NCI-H187 (cell line): ENCODE measurements at places on chromosomes 5 and 9.

DNA sequence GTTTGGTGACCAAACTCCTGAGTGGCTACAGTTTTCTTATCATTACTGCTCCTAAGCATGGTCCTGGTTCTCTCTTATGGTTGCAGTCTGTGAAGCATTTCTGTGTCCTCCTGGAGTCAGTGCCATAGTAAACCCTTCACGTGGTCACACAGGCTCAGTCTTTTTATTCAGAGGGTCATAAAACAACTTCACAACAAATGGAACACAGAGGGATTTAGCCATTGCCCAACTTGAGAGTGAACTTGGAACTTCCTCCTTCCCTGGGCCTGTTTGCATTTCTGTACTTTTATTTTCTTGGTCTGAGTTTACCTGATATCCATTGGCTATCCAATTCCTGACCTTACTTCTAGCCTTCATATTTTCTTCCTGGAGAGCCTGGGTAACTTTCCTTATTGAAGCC lies 144.9 kb downstream of the CCDC192 start:
- DNase-seq, result no peak

GRCh38 chr5:179863449-179864085 lies 5.0 kb upstream of the MRNIP start:
- no peak for DNase-seq

DNA sequence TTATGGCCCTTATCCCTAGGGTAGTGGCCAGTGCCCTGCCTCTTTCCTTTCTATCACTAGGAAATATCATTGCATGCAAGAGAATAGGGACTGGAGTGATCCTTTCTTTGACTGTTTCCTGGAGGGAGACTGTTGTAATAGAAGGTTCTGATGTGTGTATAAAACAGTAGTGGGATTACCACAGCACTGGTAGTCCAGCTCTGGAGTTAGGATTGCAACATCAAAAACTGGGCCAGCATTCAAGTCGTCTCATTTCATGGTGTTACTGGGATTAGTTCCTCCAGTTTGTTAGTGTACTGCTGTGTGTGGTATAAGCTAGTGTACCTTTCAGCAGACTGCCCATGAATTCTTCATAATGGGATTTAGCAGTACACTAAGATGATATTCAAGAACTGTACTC lies 45.8 kb downstream of the KIAA1958 start:
- DNase-seq, result no peak

- DNase-seq, result no peak
Observed at GRCh38 chr5:168407211-168407610, 79.1 kb upstream of the RARS1 start.

- DNase-seq, result no peak
Observed at GRCh38 chr5:79578876-79579275, 33.4 kb upstream of the TENT2 start.

GRCh38 chr9:136318776-136319241 lies 8.5 kb upstream of the GPSM1 start:
- no peak for DNase-seq

DNA sequence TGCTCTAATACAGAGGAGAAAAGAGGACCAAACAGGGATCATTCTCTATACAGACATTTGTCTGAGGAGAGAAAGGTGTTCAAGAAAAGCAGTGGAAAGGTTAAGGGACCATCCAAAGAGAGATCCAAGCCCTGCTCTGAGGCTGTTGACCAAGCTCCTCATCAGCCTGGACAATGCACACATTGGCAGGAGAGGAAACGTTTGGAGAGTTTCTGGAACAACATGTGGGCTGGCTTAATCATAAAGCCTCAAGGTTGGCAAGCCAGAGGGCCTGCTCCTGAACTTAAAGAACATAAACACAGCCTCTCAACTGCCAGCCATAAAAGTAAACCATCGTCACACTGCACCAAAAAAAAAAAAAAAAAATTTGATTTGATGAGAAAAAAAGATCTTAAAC lies 184.4 kb upstream of the SLC12A2 start:
- no peak for DNase-seq

- no peak for DNase-seq
Observed at GRCh38 chr5:169561893-169562292, 21.7 kb upstream of the SPDL1 start.

DNA sequence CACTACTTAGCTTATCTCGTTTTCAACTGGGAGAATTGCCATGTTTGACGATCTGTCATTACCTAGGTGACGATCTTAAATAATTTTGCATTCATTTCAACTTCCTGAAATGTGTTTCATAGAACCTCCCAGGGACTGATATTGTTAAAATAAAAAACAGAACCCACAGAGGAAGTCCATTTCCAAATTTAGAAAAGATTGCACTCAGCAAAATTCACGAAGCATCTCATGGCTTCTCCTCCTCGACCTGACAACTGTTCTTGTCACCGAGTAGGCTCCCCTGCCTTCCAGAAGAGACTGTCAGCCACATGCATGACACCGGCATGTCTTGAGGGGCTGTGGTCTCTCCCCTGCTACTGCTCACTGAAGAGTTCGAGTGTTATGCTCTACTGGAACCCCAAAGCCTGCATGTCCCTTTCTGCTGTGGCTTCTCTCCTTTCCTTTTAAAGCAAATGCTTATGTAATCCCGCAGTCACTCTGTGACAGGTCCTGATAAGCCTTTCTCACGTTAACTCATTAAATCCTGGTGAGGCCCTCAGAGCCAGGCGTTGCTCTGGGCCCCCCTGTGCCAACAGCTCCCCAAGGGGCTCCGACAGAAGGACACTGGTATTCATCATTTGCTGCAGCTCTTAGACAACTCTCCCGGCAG lies 26.8 kb upstream of the ANKRD33B start:
- no peak for DNase-seq

- no peak for DNase-seq
Observed at GRCh38 chr9:107868186-107868585, 378.6 kb upstream of the KLF4 start.

GRCh38 chr5:72558383-72558782 lies 51.2 kb upstream of the ZNF366 start:
- no peak for DNase-seq

- DNase-seq, result no peak
Observed at GRCh38 chr9:86354818-86355309, 654 bp upstream of the TUT7 start.

DNA sequence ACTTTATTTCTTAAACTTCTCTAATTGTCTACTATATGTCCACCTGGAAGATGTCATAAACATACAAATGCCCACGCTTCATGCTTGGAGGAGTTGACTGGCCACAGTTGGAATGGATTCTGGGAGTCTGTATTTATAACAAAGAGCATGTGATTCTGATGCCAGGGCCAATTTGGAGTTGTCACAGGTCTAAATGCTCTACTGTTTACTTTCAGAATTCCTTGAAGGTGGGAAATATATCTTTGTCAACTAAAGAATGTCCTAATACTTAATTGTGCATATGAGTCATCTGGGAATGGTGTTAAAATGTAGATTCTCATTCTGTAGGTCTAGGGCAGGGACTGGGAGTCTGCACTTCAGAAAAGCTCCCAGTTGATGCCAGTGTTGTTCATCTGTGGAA lies 196.1 kb downstream of the ANXA1 start:
- no peak for DNase-seq

- no peak for DNase-seq
Observed at GRCh38 chr9:112921549-112921948, 30.9 kb upstream of the SLC46A2 start.

DNA sequence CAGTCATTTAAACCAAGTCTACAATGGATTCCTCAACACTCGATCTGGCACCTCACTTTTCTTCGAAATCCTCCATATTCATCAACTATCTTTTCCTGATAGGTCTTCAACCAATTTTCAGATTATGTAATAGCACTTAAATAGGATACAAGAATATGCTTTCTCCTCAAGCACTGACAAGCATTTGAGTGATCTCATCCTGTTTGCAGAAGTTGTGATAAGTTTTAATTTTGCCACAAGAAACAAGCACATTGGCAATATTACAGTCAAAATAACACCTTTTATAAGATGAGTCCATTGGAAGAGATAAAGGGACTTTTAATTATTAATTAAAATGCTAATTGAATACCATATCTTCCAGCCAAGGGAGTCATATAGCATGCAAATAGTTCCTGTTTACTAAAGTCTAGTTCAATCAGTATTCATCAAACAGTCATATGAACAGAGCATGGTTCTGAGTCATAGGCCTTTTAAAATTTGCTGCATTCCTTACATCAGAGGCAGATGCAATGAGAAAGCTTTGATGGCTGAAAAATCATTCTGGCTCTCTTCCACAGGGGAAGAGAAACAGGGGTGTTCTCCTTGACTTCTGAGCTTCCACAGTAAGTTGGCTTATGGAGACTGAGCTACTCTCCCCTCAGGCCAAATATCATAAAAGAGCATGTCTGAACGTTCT lies 32.7 kb upstream of the ZCCHC9 start:
- no peak for DNase-seq

DNA sequence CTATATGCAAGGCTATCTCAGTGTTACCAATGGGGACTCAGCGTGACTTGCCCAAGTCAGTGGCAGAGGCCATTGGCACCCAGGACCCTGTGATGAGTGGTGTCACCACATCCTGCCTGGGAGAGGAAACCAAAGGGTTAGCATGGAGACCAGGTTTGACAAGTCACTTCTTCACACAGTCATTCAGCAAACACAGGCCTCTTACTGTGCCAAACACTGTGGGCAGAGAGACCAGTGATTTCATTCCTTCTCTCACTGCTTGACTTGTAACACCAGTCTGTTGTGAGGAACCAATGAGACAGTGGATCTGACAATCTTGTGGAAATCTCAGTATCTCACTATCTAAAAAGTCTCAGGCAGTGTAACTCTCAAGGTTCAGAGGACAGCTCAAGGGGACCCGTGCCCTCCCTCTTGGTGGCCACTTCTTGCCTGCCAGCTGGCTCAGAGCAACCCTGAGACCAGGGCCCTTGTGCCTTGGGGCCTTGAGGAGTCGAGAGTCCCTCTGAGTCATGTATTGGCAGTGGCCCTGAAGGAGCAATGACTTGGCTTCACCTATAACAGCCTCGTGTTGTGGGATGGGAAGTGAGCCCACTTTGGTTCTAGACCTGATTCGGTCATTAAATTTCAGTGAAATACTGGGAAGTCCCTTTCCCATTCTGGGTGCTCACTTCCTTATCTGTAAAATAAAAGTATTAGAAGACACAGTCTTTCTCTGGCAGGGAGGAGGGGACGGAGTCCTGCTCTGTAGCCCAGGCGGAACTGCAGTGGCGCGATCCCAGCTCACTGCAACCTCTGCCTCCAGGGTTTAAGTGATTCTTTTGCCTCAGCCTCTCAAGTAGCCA lies 1.6 kb downstream of the FABP6 start:
- no peak for DNase-seq

GRCh38 chr9:30329431-30329830 lies 2055.0 kb upstream of the ACO1 start:
- DNase-seq, result no peak

DNA sequence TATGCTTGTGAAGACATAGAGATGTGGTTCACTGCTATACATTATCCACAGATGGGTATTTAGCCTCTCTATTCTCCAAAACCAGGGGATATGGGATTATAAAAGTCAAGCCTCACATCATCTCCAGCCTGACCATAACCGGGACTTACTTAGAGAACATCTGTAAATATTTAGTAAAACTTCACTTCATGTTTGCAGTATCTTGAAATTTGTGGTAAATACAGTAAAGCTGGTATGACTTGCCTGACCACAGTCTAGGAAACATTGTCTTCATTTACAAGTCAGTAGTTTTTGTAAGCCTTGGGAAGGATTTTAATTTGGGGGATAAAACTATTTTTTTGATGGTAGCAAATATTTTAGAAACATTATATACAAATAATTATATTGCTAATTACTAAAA lies 64.2 kb downstream of the MAST4 start:
- no peak for DNase-seq

GRCh38 chr9:87740209-87740608 lies 14.3 kb downstream of the CTSL start:
- DNase-seq, result no peak

DNA sequence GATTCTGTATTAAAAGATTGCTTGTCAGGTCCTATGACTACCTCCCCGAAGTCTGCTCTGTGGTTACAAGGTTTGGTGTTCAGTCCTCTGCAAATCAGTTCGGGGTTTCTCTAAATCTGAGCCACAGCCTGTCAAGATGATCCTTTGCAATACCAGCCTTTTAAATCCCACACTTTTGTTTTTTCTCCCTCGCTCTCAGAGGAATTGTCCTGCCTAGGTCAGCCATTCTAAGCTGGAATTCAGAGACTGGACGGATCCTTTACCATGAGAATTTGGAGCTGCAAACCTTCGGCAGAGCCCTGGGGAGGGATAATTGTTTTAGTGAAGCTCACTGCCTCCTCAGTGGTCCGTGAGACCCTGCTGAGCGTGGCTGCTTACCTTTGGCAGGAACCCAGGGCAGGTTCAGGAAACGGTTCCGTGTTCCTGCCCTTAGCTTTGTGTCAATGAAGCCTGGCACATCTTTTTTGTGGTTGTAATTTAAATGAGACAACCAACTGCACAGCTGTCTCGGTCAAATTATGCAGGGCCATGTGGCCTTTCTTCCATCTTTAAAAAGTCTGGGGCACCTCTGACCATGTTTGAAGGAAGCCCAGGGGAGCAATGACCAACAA lies 47.2 kb downstream of the EBF1 start:
- no peak for DNase-seq

DNA sequence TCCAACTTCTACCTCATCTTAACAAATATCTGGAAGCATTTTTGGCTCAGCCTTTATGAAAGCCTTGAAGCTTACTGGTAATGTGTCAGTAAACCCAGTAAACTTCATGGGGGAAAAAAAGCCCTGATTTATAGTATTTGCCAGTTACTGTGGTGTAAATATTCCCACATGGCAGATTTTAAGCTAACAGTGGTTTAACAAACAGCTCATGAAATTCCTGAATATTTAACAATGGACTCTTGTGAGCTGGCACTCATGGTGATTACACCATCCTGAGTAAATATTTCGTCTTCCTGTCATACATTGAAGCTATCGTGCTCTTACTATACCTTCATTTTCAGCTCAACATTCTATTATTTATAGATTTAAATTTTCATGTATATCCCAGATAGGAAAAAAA lies 57.0 kb upstream of the ACOT12 start:
- DNase-seq, result no peak

GRCh38 chr5:67659288-67659687 lies 462.7 kb upstream of the CD180 start:
- no peak for DNase-seq

DNA sequence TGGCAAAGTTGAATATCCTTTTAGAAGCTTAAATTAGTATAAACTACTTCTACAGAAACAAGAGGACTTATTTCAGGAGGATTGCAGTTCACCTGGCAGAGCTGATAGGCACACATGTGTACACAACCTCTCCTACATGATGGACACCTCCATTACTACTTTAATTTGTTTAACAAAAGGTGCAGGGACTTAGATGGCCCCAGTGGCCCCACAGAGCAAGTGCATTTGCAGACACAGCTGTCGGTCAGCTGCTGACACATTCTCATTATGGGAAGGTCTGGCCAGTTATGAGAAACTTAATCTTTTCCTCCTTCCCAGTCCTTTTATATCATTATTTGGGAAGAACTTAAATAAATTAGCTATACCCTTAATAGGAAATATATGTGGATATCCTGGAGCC lies 28.3 kb downstream of the TDRD7 start:
- no peak for DNase-seq

- no peak for DNase-seq
Observed at GRCh38 chr5:89844548-89844947, 565.0 kb downstream of the CETN3 start.

GRCh38 chr5:140348104-140348503 lies 1.7 kb upstream of the HBEGF start:
- DNase-seq, result no peak

GRCh38 chr9:95857896-95858295 lies 17.6 kb upstream of the ERCC6L2 start:
- DNase-seq, result no peak

- no peak for DNase-seq
Observed at GRCh38 chr9:94861589-94862272, 135.2 kb downstream of the AOPEP start.
